ENCODE measurements at places on chromosomes 2 and 18.

- no peak for DNase-seq
Observed at GRCh38 chr2:240935103-240935876, 29.2 kb downstream of the CROCC2 start.

DNA sequence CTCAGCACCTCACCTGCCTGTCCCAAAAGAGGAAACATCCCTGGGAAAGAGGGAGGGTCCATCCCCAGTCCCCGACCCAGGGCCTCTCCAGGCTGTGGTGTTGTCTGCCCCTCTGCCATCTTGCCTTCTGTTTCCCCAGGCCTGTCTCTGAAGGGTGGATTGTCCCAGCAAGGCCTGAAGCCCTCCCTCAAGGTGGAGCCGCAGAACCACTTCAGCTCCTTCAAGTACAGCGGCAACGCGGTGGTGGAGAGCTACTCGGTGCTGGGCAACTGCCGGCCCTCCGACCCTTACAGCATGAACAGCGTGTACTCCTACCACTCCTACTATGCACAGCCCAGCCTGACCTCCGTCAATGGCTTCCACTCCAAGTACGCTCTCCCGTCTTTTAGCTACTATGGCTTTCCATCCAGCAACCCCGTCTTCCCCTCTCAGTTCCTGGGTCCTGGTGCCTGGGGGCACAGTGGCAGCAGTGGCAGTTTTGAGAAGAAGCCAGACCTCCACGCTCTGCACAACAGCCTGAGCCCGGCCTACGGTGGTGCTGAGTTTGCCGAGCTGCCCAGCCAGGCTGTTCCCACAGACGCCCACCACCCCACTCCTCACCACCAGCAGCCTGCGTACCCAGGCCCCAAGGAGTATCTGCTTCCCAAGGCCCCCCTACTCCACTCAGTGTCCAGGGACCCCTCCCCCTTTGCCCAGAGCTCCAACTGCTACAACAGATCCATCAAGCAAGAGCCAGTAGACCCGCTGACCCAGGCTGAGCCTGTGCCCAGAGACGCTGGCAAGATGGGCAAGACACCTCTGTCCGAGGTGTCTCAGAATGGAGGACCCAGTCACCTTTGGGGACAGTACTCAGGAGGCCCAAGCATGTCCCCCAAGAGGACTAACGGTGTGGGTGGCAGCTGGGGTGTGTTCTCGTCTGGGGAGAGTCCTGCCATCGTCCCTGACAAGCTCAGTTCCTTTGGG is 47.2 kb downstream of the BOLA3 start:
- no peak for DNase-seq

DNA sequence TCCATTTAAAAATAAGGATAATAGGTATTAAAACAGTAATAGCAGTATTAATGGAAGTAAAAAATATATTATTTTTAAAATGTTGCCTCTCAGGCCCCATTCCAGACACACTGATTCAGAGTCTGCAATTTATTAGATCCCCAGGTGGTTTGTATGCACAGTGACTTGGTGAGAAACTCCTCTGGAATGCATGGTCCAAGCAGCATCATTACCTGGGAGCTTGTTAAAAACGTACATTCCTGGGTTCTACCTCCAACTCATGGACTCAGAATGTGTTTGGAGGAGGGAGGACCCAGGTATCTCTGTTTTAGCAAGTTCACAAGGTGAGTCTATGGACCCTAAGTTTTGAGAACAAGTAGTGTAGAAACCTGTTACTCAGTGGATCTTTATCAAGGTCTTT is 95.6 kb downstream of the ITGA4 start:
- DNase-seq: no peak

DNA sequence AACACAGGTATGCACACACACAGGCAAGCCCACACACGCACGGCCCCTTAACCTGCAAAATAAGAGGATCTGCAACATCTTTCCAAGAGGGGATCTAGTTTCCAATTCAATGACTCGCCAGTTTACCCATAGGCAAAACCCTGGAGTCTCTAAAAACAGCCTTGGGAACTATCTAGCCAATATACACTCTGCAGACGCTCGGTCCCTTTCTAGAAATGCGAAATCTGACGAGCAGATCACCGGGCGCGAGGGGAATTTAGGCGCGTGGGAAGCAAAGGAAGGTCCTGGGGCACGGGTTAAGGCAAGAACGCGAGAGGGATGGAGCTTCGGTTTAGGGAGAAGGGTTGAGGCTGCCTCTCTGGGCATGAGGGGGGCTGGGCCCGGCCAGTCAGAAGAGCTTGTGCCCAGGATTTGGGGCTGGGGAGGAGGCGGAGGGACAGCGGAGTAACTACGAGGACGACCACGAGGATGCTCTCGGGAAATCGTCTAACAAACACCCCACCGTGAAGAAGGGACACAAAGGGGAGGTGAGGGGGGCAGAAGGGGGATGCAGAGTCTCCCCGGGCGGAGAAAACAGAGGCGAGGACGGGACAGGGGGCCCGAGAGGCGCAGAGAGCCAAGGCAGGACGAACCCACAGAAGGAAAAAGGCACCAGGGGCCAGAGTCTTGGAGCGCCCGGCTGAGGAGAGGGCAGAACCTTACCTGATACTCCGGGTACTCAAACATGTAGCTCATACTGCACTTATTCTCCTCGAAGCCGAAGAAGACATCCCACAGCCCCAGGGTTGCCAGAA is 542 bp downstream of the PGAP1 start:
- peak; percentile 7 for DNase-seq

GRCh38 chr2:121577381-121577780 is 46.7 kb downstream of the RNU4ATAC start:
- no peak for DNase-seq

- DNase-seq: no peak
Observed at GRCh38 chr2:128284841-128285240, 33.8 kb downstream of the HS6ST1 start.

GRCh38 chr18:66511792-66512191 is 92.1 kb downstream of the CDH19 start:
- DNase-seq: no peak

DNA sequence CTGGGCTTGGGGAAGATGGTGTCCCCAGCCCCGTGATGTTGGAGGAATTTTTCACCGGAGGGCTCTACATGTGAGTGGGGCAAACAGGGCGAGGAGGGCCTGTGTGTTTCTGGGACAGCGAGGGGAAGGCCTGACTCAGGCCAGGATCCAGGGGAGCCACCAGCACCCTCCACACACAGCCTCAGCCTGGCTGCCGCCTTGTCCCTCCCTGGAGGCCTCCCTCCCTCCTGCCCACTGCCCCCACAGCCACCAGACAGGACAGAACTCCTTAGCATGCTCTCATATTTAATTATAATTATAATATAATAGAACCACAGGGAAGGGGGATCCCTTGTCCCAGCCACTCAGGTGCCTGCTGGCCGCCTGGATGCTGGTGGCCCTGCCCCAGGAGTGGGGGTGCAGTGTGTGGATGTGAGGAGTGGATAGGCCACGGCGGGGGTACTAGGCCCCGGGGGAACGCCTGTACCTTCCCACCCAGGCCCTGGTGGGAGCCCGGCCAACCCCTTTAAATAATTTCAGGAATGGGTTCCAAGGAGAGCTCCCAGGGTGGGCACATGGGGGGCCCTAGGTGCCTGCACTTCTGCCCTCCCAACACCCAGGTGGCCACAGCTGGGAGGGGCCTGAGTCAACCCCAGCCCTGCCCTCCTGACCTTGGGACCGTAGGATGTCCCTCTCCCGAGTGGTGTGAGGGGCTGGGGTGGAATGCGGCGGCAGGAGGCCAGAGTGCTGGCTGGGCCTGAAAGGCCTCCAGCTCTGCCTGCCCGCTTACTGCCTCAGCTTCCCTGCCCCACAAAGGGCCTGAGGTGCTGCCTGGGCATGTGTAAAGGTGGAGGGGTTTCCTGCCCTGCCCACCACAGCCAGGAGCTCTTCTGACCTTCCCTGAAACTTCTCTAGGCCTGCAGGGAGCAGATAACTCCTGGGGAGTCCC is 8.8 kb downstream of the PDCD1 start:
- DNase-seq: no peak

GRCh38 chr18:31587529-31587928 is 4.1 kb upstream of the TTR start:
- no peak for DNase-seq

GRCh38 chr2:71631411-71631931 is 178.1 kb downstream of the DYSF start:
- no peak for DNase-seq

DNA sequence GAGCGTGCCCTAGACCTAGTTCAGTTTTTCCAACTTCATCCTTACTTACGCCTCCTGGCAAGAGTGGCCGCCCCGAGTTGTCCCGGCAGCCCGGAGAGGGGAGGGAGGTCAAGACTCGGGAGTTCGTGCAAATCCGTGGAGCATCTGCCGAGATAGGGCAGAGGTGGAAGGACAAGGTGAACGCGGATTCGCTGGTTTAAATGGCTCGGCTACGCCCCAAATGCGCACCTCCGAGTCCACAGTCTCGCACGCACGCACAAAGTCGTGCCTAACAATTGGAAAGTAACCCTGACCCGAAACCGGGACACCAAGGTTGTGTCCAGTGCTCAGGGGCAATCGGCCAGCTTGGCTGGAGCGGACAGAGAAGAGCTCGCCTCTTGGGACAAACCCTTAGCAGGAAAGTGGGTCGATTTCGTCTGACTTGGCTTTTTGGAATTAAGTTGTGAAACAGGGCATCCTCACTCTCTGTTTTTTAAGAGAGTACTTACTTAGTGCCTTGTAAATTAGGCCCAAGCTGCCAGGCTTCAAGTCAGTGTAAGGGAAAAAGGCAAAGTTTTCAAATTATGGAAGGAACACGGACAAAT is 726 bp upstream of the SS18 start:
- peak; percentile 52 for DNase-seq

DNA sequence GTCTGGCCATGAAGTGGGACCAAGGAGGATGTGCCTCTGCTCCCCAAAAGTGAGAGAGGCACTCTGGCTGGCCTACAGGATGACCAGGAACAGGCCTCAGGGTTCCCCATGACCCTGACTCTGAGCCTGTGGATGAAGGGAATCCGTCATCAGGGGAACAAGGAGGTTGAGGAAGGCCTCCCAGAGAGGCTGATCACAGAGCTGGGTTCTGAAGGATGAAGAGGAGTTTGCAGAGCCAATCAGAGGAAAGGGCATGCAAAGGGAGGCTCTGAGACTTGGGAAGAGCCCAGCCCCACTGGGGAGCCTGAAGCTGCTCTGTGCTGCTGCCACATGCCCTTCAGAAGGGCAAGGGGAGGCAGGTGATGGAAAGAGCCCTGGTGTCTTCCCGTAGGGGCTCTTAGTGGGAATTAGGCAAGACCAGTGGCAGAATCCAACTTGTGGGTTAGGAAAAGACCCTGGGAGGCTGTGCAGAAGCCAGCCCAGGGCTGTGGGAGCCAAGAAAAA is 141.3 kb upstream of the ID2 start:
- no peak for DNase-seq

DNA sequence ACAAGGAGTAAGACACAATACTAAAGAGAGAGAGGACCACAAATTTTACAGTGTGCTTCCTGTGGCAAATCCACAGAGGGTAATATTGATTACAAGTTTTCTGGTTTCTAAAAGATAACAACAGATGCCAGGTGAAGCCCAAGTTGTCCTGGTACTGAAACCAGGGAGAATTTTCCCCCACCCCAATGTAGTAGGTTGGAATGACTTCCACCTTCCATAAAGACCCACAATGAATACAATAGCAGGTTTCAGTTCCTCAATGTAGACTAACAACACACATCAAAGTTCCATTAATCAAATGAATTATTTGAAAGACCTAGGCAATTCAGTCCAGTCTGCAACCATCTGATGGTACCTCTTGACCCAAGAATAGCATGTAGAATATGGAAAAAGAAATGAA is 44.0 kb upstream of the TMEM247 start:
- no peak for DNase-seq

- DNase-seq: no peak
Observed at GRCh38 chr18:77108821-77109647, 23.5 kb downstream of the MBP start.

DNA sequence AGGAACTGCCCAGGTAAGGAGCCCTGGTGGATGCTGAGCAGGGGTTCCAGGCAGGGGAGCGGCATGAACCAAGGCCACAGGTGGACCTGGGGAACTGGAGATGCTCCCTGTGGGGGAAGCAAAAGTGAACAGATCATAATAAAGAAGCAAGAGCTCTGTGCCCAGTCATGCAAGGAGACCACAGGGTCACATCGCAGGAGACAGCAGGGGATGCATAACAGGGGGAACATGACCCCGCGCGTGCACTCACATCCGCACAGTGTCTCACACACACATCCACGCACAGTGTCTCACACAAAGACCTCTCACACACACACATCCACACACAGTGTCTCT is 473.3 kb upstream of the HS6ST1 start:
- no peak for DNase-seq

GRCh38 chr2:62596061-62596921 is 90.3 kb upstream of the TMEM17 start:
- no peak for DNase-seq

- no peak for DNase-seq
Observed at GRCh38 chr2:241904011-241904718, 34.6 kb downstream of the RTP5 start.

GRCh38 chr2:110659248-110659647 is 18.6 kb downstream of the BUB1 start:
- no peak for DNase-seq

- DNase-seq: no peak
Observed at GRCh38 chr2:58207189-58207588, 33.9 kb downstream of the FANCL start.

DNA sequence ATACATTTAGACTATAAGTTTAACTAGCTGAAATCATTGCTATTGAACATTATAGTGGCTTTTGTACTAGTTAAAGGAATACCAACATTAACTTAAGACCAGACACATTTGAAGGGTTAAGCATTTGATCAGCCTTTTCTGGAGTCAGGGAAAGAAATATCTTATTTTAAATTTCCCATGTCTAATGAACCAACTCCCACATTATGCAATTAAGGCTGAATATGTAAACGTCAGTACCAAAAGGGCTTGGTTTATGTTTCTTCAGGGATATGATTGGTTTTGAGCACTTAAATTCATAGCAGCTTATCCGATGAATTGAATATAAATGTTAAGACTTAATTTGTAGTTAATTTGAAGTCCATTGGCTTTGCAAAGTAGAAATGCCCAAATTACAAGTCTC is 344.5 kb downstream of the KIAA1328 start:
- DNase-seq: no peak

- no peak for DNase-seq
Observed at GRCh38 chr2:69074918-69075317, 61.9 kb downstream of the ANTXR1 start.
